ENCODE measurements at places on chromosomes 1 and 21.

- no peak for DNase-seq
These were observed 51.1 kb downstream of the GLIS1 start for GRCh38 chr1:53687901-53688300.

DNA sequence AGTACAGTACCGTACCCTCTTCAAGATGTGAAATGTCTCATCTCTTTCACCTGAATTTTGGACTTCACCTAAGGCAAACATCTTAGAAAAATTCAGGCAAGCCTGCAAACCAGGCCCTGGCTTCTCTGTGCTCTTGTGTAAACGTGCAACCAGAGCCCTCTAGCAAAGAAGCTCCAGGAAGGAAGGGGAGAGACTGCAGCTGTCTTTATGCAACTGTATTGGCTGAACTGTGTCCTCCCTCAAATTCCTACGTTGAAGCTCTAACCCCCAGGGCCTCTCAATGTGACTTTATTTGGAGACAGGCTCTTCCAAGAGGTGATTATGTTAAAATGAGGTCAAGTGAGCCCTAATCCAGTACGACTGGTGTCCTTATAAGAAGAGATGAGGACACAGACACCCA, 60.3 kb downstream of the SLC45A1 start:
- no peak for DNase-seq

GRCh38 chr1:56329970-56330369, 249.4 kb downstream of the PLPP3 start:
- no peak for DNase-seq

DNA sequence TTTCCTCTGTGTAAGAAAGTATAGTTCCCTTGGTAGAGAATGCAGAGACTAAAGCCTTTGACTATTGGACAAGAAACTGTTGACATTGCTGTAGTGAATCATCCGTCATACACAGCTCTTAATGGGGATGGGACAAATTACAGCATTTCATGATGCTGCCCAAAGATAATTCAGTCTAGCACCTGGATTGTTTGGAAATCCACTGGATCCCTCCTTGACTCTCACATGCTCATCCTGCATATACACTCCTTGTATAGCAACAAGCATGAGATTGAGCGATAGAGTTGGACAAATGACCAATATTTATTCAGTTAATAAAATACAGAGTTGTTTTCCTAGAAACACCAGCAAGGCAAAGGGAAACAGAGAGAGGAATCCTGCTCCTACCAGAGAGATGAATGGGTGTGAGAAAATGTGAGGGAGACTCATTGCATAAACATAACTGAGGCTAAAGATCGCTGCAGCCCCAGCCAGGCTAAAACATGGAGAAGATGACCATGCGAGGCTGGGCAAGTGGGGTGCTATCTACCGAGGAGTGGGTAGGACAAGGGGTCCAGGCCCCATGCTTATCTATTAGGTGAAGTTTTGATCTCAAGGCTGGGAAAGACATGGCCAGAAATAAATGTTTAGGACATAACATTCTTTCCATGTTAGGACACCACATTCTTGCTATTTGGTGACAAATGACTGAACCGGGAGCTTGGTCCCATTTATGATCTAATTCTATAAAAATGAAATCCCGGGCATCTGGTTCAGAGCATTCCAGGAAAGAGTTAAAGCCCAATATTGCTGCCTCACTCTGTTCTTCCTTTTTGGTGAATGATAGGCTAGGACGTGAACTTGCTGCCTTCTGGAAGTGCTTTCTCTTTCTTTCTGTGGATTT, 153.2 kb downstream of the TGFB2 start:
- DNase-seq = no peak

DNA sequence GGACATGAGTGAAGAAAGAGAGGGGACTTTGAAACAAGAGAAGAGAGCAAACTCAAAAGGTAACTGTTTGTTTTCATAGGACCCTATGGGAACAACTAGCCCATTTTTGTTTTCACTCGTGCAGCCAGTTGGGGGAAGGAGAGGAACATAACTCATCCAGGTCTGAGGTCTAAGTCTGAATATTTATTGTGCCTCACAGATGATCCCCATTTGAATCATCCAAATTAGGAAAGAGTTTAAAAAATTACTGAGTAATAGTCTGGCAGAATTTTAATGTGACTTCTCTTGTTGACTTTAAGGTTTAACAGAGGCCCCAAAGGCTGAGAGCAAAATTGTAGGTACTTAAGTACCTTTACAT, 10.4 kb upstream of the TSPAN2 start:
- no peak for DNase-seq

DNA sequence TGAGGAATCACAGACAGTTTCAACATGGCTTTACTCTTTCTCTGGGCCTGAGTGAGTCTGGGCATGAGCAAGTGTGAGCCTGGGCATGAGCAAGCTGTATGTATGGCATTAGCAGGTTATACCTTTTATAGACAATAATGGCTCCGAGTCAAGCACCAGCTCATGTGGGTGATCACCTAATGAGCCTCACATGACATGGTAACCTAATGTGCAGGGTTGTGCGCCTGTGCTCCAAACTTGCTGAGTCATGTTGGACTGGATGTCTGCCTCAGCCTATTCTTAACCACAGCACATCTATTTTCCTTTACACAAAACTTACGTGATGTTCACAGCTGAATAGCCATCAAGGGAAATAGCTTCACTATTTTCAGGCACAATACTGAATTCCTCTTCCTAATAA, 236.2 kb upstream of the NRIP1 start:
- DNase-seq = peak; percentile 29

GRCh38 chr1:235075048-235075776, 53.4 kb downstream of the TOMM20 start:
- peak; percentile 85 for DNase-seq
